ENCODE measurements at places on chromosomes 1 and 21. TPM values are rescaled to one million over a fixed set of nuclear protein-coding genes. Genes with fewer than 3 reads are reported as not detected.

Gene CD52
- not detected for total RNA-seq

Gene NKAIN1
- total RNA-seq: not detected

Gene OR14A2
- not detected for total RNA-seq

Gene FGR
- total RNA-seq: not detected

Gene FCRL5
- not detected for total RNA-seq

Gene C1orf116
- total RNA-seq: not detected

Gene RPS6KA1
- total RNA-seq: 0.38 TPM

Gene TEDDM1
- total RNA-seq: not detected

Gene BPNT1
- 25.1 TPM for total RNA-seq

Gene RCC2
- total RNA-seq: 34.4 TPM

Gene SERINC2
- total RNA-seq: 34.4 TPM

Gene GREM2
- 47.8 TPM for total RNA-seq

Gene MMP23B
- total RNA-seq: not detected

Measured in GM23248 (cell line).